Activated T-helper 1 cell treated with anti-CD3 and anti-CD28 coated beads, Interleukin-12 subunit alpha, Interleukin-12 subunit beta, Interleukin-2, Interleukin-4 antibody, amounts not matched to agents 30 ng/mL and 10 ng/mL and 1 ng/mL, durations not matched to agents 14 hours and 24 hours and 36 hours (primary cell): ENCODE measurements at places on chromosomes 7 and 10. TPM values are rescaled to one million over a fixed set of nuclear protein-coding genes. Genes with fewer than 3 reads are reported as not detected.

DNA sequence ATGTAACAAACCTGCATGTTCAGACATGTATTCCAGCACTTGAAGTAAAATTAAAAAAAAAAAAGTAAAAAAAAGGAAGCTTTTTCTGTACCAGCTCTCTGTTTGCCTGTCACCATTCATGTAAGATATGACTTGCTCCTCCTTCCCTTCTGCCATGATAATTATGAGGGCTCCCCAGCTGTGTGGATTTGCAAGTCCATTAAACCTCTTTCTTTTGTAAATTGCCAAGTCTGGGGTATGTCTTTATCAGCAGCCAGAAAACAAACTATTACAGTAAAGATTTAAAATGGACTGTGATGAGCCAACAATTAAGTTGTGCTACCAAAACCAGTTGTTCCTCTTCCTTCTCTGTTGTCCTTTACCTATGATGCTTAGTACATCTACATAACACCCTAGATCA is 619.6 kb downstream of the ARL4A start:
- H3K4me1 ChIP-seq = no peaks in the 10 kb centered on the region
- H3K36me3 ChIP-seq = no peaks in the 10 kb centered on the region
- no peak for DNase-seq
- no peak overlapping the region for H3K4me3 ChIP-seq

- no peak overlapping the region for H3K4me3 ChIP-seq
- DNase-seq = no peak
- H3K36me3 ChIP-seq = no peaks in the 10 kb centered on the region
- peaks cover 9% of the 10 kb centered on the region for H3K27me3 ChIP-seq
- no peaks in the 10 kb centered on the region for H3K4me1 ChIP-seq
- H3K27ac ChIP-seq = no peak overlapping the region
Measured at GRCh38 chr7:42605406-42606192, 306.3 kb downstream of the C7orf25 start.

DNA sequence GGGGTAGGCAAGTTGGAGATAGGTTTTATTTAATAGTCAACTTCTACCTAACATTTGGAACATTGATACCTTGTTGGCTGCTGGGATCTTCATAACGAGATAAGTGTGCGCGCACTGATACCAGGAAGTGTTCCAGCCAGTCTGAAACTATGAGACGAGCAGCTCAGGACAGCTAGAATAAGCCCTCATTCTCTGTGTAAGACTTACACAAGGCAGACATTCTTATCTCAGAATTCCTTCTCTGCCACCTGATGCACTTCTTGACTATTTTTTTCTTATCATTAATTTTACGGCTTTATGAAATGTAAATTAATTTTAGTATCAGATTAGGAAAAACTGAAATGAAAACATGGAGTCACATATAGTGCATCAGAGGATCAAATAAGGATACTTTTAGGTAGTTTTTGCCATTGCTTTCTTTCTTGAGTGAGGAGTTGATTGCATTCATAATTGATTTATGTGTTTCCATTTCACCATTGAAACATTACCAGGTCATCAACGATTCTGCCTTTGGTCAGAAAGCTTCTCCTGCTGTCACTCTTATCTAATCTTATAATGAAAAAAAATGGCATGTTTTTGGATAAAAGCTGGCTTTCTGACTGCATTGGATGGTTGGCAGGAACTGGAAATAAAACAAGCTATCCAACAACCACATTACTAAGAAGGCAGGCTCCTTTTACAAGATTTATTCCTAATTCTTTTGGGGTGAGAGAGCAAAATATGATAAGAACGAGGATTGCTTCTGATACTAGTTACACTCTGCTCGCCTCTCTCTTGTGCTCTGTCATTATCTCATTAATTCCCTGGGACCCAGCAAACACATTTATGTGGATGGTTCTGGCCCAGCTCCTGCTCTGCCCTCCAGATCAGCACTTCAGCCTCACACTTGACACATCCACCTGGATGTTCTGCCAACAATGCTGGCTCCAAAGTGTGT is 40.4 kb upstream of the ABCB5 start:
- DNase-seq = no peak
- H3K36me3 ChIP-seq = no peaks in the 10 kb centered on the region
- H3K27ac ChIP-seq = no peak overlapping the region
- H3K4me1 ChIP-seq = no peaks in the 10 kb centered on the region
- H3K27me3 ChIP-seq = no peaks in the 10 kb centered on the region

- no peaks in the 10 kb centered on the region for H3K36me3 ChIP-seq
- no peak overlapping the region for H3K27ac ChIP-seq
- no peak overlapping the region for H3K4me3 ChIP-seq
- no peaks in the 10 kb centered on the region for H3K4me1 ChIP-seq
Measured at GRCh38 chr10:86664341-86665217, 3.7 kb upstream of the LDB3 start.

GRCh38 chr7:140640060-140640637 is 464 bp downstream of the DENND2A start:
- H3K36me3 ChIP-seq = no peaks in the 10 kb centered on the region
- H3K4me3 ChIP-seq = peak overlapping the region; percentile 68
- DNase-seq = no peak
- peaks cover 8% of the 10 kb centered on the region for H3K4me1 ChIP-seq
- H3K27me3 ChIP-seq = peaks cover 61% of the 10 kb centered on the region
- no peak overlapping the region for H3K27ac ChIP-seq

DNA sequence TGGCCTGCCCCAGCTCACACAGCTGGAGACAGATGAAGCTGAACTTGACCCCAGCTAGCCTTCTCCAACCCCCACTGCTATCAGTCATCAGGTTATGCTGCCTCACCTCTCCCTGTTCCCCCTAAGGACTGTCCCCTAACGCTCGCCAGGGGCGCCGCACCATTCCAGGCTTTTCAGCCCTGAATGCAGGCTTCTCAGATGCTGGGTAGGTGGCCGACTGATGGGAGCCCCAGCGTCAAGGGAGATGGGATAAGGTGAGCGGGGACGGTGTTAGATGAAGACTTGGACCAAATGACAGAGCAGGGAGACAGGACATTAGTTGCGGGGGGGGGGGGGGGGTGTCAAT is 15.8 kb upstream of the OPALIN start:
- H3K4me1 ChIP-seq = peaks cover 18% of the 10 kb centered on the region
- H3K27ac ChIP-seq = no peak overlapping the region
- no peaks in the 10 kb centered on the region for H3K36me3 ChIP-seq
- H3K27me3 ChIP-seq = peaks cover 13% of the 10 kb centered on the region
- H3K4me3 ChIP-seq = peak overlapping the region; percentile 74
- DNase-seq = no peak

GRCh38 chr10:93850031-93851015 is 43.5 kb upstream of the SLC35G1 start:
- no peak overlapping the region for H3K27ac ChIP-seq
- H3K27me3 ChIP-seq = no peaks in the 10 kb centered on the region
- no peak overlapping the region for H3K4me3 ChIP-seq
- no peak for DNase-seq
- H3K4me1 ChIP-seq = no peaks in the 10 kb centered on the region

- H3K4me3 ChIP-seq = no peak overlapping the region
- H3K27me3 ChIP-seq = peaks cover 5% of the 10 kb centered on the region
- H3K36me3 ChIP-seq = peaks cover 9% of the 10 kb centered on the region
- H3K27ac ChIP-seq = peak overlapping the region; percentile 24
- DNase-seq = no peak
- peaks cover 35% of the 10 kb centered on the region for H3K4me1 ChIP-seq
Measured at GRCh38 chr7:50292165-50292757, 12.3 kb upstream of the IKZF1 start.

DNA sequence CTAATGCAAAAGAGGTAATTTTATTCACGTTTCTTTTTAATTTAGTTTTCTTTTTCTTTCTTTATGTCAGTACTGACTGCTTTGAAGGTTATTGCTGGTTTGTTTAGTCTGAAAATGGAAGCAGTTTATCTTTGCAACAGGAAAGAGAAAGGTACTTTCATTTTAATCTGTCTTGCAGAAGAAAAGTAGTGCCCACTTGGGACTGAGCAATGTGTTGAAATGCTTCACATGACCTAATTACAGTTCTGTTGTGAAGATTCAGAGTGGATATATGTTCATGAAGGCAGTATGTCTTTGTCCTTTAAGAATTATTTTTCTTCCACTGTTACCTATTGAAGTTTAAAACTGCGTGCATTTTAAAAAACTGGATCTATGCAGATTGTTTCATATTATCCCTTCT is 80.1 kb downstream of the ANKIB1 start:
- no peak for DNase-seq
- H3K27me3 ChIP-seq = no peaks in the 10 kb centered on the region
- no peak overlapping the region for H3K27ac ChIP-seq
- peaks cover 7% of the 10 kb centered on the region for H3K36me3 ChIP-seq
- H3K4me1 ChIP-seq = peaks cover 15% of the 10 kb centered on the region
- no peak overlapping the region for H3K4me3 ChIP-seq

DNA sequence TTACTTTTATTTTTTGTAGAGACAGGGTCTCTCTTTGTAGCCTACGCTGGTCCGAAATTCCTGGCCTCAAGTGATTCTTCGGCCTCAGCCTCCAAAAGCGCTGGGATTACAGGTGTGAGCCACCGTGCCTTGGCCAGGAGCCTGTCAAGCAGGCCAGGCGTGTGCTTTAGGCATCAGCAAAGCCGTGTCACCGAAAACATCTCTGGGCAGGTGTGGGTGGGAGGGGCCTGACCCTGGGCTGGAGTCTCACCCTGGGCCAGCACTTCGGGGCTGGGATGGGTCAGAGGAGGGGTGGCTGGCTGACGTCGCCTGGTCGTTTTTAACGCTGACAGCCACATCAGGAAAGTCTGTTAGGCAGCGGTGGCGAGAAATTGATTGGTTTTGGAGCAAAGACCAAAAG is 80.9 kb downstream of the UNCX start:
- DNase-seq = no peak
- H3K27me3 ChIP-seq = no peaks in the 10 kb centered on the region
- no peaks in the 10 kb centered on the region for H3K36me3 ChIP-seq
- H3K4me3 ChIP-seq = no peak overlapping the region

DNA sequence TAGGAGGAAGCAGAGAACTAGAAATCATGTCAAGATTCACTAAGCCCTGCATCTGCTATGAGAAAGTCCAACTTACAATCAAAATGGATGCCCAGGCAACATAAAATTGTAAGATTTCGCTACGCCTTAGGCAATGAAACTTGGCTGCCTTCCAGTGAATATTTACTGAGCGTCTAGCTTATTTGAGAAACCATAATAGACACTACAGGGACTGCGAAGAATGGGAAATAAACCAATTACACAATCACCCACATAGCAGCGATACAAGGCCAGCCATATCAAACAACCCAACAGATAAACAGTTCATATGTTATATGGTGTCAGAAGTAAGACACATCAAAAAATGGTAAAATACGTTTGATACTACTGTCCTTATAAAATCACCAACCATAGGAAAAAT is 545.0 kb upstream of the C7orf33 start:
- H3K4me3 ChIP-seq = no peak overlapping the region
- no peaks in the 10 kb centered on the region for H3K27me3 ChIP-seq
- DNase-seq = no peak
- no peaks in the 10 kb centered on the region for H3K4me1 ChIP-seq

Gene CALHM1
- not detected in 2 replicates for total RNA-seq

DNA sequence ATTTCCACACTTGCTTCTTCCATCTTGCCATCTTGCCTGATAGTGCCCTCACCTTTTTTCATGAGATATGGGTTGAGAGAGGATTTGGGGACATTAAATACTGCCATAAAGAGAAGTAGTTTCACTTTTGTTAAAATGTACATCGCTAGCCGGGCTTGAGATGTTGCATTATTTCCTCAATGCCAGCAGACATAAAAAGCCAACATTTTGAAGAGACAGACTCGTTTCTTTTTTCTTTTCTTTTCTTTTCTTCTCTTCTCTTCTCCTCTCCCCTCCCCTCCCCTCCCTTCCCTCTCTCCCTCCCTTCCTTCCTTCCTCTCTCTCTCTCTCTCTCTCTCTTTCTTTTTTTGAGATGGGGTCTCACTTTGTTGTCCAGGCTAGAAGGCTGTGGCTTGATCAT is 17.9 kb downstream of the ENKUR start:
- no peaks in the 10 kb centered on the region for H3K4me1 ChIP-seq
- H3K27ac ChIP-seq = no peak overlapping the region
- no peak overlapping the region for H3K4me3 ChIP-seq
- DNase-seq = no peak
- no peaks in the 10 kb centered on the region for H3K36me3 ChIP-seq

Gene ARHGAP12
- total RNA-seq = 2.4 and 3.5 TPM in 2 replicates

Gene HOXA7
- total RNA-seq = not detected in 2 replicates

Gene ZNF467
- 0.10 TPM in 2 replicates for total RNA-seq

- peaks cover 10% of the 10 kb centered on the region for H3K27me3 ChIP-seq
- DNase-seq = no peak
- no peaks in the 10 kb centered on the region for H3K36me3 ChIP-seq
- no peak overlapping the region for H3K4me3 ChIP-seq
Measured at GRCh38 chr10:98370831-98371820, 43.9 kb downstream of the PYROXD2 start.

DNA sequence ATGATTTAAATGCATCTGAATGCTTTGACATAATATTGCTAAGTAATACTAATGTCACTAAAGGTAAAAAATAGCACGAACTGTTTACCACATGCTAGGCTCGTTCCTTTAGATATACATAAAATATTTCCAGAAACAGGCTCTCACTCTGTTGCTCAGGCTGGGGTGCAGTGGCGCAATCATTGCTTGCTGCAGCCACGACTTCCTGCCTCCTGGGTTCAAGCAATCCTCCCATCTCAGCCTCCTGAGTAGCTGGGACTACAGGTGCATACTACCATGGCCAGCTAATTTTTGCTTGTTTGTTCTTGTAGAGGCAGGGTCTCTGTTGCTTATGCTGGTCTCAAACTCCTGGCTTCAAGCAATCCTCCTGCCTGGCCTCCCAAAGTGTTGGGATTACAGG is 183.3 kb downstream of the SGMS1 start:
- H3K4me3 ChIP-seq = no peak overlapping the region
- H3K4me1 ChIP-seq = peaks cover 46% of the 10 kb centered on the region
- H3K27me3 ChIP-seq = no peaks in the 10 kb centered on the region
- H3K27ac ChIP-seq = no peak overlapping the region
- DNase-seq = no peak

DNA sequence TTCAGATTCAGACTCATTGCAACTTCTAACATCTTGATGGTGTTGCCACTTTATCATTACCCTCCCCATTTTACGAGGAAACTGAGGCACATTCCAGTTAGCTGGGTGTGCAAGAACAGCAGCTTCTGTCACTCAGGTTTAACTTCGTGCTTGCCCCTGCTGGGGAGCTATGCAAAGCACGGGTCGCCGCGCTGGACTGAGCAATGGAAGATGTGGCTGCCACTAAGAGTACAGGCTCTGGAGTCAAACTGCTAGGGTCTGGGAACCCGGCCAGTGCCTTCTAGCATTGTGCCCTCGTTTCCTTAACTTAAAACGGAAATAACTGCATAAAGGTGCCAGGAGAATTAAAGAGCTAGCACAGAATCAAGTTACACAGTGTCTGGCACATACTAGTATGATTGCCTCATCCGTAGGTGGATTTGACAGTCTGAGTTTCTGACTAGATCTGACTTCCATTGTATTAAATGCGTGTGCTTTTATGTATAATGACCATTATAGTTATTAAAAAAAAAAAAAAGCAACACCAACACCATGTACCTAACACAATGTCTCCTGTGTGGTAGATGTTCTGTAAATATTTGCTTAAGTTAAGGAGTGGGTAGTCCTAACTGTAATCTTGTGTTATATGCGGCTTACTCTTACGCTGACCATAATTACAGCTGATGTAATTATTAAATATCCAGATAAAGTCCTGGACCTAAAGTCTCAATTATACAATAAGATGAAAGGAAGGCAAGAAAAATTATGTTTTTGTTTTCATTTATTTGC is 842 bp downstream of the ZNF22 start:
- peak overlapping the region; percentile 96 for H3K27ac ChIP-seq
- H3K4me3 ChIP-seq = peak overlapping the region; percentile 93
